Stimulated activated memory B cell treated with anti-CD40 and anti-IgM and Interleukin-4, amounts not matched to agents 10 μg/mL and 1 μg/mL and 100 μg/mL, for 72 hours (primary cell): ENCODE measurements at places on chromosomes 3 and 15.

- no peak for ATAC-seq
Measured at GRCh38 chr3:179526482-179526881, 36.2 kb upstream of the ACTL6A start.

DNA sequence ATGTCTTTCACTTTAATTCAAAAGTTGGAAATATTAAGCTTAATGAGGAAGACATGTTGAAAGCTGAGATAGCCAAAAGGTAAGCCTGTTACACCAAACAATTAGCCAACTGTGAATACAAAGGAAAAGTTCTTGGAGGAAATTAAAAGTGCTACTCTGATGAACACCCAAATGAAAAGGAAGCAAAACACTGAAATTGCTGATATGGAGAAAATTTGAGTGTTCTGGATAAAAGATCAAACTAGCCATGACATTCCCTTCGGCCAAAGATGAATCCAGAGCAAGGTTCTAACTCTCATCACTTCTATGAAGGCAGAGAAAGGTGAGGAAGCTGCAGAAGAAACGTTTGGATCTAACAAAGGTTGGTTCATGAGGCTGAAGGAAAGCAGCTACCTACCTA, 280.8 kb upstream of the BCHE start:
- no peak for ATAC-seq

DNA sequence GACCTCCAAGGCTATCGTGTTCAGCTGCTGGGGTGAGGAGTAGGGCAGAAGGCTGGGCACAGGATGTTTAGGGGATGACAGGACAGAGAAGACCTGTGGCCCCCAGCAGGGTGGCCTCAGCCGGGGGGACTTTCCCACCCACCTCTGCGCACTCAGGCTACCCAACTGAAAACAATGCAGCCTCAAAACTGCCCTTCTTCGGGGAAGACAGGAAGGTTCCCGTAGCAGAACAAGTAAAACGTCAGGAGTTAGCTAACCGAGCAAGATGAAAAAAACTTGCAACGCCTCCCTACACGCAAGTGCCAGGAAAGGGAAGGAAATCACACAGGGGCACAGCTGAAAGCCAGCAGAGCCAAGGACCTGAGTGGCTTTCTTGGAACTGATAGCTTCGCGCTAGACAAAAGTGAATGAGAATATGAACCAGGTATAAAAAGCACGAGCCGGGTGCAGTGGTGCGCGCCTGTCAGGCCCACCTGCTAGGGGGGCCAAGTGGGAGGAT, 38.4 kb upstream of the FURIN start:
- ATAC-seq, result peak; percentile 84

- no peak for ATAC-seq
Measured at GRCh38 chr15:77225646-77226045, 154.7 kb upstream of the TSPAN3 start.

DNA sequence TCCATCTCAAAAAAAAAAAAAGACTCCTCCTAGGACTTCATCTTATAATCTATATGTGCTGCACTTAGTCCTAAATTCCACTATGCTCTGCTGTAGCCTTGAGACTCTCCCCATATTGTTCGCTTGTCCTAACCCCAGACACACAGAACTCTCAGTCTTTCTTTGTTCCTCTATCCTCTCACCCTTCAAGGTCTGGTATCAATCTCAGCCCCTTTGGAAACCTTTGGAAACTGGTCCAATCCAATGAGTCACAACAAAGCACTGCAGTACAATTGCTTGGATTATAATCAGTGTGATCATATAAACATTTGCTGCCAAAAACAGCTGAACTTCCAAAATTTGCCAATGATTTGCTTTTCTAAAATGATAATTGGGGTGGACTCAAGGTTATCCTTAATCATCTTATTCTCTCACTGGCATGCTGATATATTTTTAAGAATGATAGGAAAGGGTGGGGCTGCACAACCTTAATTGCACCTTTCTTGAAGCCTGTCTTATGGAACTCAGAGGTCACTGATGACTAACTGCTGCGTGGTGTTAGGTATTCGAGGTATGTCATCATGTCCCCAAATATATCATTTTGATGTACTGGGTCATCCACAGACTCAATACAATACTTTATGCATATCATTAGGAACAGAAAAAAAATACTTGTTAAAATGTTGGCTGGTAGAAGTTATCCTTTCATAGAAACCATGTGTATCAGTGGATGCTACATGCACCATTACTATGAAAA, 756.7 kb downstream of the NR2F2 start:
- no peak for ATAC-seq

GRCh38 chr3:28912120-28912885, 368.6 kb upstream of the RBMS3 start:
- ATAC-seq, result no peak

DNA sequence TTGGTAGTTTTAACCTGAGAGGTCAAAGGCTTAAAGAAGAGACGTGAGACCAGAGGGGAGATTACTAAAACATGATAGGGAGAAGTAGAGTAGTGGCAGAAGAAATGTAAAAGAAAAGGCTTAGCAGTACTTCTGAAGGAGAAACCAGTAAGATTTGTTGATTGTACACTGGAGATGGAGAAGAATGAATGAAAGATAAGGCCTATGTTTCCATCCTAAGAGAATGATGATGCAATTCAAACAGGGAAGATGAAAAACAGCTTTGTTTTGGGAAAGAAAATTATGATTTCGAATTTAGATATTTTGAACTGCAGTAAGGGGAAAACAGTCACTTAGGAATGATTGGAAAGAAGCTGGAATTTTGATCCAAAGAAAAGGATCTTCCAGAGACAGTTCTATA, 97.4 kb upstream of the PLXND1 start:
- no peak for ATAC-seq

GRCh38 chr3:13372126-13372525, 48.0 kb downstream of the NUP210 start:
- no peak for ATAC-seq

- ATAC-seq, result no peak
Measured at GRCh38 chr15:52100807-52101442, 11.7 kb downstream of the BCL2L10 start.

DNA sequence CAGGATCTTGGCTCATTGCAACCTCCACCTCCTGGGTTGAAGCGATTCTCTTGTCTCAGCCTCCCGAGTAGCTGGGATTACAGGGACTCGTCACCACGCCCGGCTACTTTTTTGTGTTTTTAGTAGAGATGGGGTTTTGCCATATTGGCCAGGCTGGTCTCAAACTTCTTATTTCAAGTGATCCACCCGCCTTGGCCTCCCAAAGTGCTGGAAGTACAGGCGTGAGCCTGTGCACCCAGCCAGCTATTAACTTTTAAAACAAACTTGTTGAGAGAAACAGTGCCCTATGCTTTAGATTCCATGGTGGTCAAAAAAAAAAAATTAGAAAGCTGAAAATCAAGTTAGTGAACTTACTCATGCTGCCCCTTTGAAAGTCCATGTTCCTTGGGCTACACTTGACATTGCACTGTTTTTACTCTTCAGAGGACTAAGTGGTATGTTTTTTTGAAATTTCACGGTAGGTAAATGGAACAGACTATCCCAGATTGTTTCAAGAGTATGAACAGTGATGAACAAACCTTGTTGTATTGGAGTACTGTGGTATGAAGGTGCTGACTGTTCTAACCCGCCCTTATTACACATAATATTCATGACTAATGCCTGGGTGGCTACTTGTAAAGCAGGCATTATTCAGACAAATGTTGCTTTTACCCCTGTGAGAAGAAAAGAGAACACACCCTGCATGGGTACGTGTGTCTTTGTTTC, 206.9 kb downstream of the KLHL25 start:
- ATAC-seq, result no peak

DNA sequence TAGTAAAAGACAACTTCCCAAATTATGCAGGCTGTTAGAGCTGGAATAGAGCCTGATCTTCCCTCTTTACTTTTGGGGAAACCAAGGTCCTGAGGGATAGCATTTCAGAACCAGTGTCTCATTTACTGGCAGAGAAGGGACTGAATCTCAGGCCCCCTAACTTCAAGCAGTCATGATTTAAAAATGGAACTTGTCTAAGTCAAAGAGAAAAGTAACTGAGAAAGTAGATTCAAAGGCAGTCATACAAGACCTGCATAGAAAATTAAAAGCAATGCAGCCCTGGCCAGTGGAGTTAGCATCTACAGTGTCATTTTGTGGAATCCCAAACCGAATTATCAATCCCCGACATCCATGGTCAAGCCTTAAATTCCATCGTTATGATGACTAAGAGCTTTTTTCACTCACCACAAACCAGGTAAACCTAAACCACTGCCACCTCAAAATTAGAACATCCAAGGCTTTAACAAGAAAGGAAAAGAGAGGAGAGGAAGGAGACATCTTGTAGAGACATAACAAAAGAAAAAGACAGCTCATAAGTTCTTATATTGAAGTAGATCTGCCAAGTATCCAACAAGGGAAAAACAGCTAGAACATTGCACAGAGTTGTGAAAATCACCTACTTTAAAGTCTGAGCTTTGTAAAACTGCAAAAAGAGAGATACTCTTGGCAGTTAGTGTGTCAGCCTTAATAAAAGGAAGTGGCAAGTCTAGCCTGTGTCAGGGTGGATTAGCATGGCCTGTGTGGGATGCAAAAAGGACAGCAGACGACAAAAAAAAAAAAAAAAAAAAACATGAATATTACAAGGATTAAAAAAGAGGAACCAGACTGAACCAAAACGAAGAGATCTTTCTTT, 54.1 kb upstream of the CCR2 start:
- peak; percentile 85 for ATAC-seq

GRCh38 chr15:28165791-28166190, 66.7 kb upstream of the OCA2 start:
- ATAC-seq, result no peak

GRCh38 chr3:46065750-46066256, 38.5 kb upstream of the XCR1 start:
- ATAC-seq, result no peak

- no peak for ATAC-seq
Measured at GRCh38 chr15:39443659-39444219, 137.1 kb upstream of the THBS1 start.

GRCh38 chr3:94927175-94927574, 864.3 kb downstream of the NSUN3 start:
- ATAC-seq, result no peak

GRCh38 chr3:43180027-43180426, 74.1 kb upstream of the POMGNT2 start:
- peak; percentile 44 for ATAC-seq

DNA sequence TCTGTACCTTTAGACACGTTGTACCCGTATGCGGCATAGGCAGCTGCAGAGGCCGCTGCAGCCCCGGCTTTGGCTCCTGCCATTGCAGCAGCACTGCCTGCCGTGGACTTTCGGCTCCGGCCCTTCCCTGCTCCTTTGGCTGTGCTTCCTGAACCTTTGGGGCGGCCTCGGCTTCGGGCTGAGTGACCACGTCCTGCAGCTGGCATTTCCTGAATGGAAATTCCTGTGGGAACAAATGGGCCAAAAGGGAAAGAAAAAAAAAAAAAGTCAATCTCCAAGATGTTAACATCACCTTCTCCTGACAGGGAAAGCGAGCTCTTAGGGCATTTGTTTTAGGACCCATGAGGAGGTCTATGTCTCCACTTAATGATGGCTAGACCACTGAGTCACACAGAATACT, 29.6 kb downstream of the CHAC1 start:
- ATAC-seq, result no peak

DNA sequence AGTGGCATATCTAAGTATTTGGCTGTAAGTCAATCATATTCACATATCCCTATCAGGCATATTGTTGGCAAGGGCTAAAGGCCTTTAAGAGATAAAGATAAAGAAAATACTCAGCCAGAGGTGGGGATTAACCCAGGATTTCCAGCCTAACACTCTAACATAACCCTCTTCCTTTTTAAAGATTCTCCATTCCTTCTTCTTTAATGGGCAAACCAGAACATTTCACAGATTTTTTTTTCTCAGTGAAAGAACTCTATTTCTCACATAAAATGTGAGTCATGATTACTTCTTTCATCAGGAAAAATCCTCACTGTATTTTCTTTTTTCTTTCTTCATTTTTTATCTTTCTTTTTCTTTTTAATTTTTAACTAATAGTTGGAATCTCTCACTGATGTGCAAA, 200.4 kb downstream of the NR1D2 start:
- no peak for ATAC-seq

GRCh38 chr3:10194328-10195071, 29.8 kb downstream of the IRAK2 start:
- ATAC-seq, result peak; percentile 56

DNA sequence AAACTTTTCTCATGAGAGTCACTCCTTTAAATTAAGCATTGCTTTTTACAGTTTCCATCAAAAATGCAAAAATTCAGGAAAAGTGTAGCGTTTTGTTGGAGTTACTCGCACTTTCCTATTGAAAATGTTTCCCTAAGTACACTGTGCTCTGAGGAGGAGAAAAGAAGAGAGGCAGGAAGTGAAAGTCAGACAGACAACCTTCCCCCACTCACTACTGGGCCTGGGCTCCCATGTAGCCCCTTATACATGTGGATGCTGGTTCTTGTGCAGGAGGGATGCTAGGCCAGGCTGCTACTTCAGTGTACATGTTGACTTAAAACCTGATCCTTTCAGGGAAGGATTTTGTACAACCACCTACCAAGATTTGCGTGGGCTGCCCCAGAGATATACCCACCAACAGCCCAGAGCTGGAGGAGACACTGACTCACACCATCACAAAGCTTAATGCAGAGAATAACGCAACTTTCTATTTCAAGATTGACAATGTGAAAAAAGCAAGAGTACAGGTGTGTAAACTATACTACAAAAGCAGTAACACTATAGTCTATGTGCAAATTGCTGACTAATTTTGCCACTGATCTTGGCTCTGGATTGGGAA, 15.1 kb downstream of the KNG1 start:
- no peak for ATAC-seq

- no peak for ATAC-seq
Measured at GRCh38 chr15:72516777-72517176, 42.6 kb downstream of the ARIH1 start.

- ATAC-seq, result no peak
Measured at GRCh38 chr3:108329508-108329907, 33.2 kb downstream of the HHLA2 start.

GRCh38 chr3:27224197-27224596, 145.0 kb downstream of the NEK10 start:
- ATAC-seq, result no peak

DNA sequence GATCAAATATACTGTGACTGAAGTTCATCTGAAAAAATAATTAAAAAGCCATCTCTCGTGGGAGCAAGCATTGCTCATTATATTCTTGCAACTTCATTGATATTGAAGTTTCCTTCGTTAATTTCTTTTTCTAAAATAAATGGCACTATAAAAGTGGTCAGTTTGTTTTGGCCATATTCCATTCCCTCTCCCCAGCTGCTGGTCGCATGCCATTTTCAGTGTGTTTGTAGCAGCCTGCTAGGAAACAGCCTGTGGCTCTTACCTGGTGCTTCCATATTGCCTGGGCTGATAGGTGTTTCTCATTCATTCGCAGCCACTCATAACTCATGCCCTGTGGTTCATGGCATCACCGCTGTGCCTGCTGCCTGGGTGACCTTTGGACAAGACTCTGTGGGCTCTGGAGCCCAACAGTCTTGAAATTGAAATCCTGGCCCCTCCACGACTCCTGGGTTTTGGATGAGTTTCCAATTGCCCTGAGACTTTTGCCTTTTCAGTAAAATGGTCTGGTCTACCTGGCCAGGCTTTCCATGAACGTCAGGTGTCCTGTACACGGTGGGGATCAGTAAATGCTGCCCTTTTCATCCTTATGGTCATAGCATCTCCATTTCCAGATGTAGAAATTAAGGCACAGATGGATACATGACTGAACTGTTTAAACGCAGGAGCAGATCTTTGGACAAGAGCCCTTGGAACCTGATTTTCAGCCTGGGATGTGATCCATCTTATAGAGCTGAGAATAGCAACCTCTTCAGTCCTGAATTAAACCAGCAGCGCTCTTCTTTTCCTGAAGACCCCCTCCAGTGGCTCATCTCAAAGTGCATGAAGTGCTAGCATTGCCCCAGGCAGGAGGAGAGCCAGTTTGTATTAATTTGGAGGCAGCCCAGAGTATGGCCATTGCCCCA, 69.4 kb downstream of the SLCO3A1 start:
- ATAC-seq, result no peak

GRCh38 chr3:37162501-37163245, 11.7 kb downstream of the LRRFIP2 start:
- no peak for ATAC-seq
